NAMALWA (cell line): ENCODE measurements at places on chromosomes 1 and 21.
A peak's percentile ranks its signal among the peaks of the same experiment; 100 is the strongest.

GRCh38 chr1:100122177-100122576 is 10.6 kb downstream of the SASS6 start:
- DNase-seq = no peak

GRCh38 chr1:41516168-41517061 is 31.9 kb upstream of the EDN2 start:
- peak; percentile 68 for DNase-seq

- no peak for DNase-seq
These were observed 20.8 kb downstream of the CAMK2N1 start for GRCh38 chr1:20465187-20465586.

- DNase-seq = no peak
These were observed 22.7 kb downstream of the SLX9 start for GRCh38 chr21:44962403-44962966.

GRCh38 chr1:228976316-228976715 is 241.0 kb downstream of the RHOU start:
- no peak for DNase-seq

DNA sequence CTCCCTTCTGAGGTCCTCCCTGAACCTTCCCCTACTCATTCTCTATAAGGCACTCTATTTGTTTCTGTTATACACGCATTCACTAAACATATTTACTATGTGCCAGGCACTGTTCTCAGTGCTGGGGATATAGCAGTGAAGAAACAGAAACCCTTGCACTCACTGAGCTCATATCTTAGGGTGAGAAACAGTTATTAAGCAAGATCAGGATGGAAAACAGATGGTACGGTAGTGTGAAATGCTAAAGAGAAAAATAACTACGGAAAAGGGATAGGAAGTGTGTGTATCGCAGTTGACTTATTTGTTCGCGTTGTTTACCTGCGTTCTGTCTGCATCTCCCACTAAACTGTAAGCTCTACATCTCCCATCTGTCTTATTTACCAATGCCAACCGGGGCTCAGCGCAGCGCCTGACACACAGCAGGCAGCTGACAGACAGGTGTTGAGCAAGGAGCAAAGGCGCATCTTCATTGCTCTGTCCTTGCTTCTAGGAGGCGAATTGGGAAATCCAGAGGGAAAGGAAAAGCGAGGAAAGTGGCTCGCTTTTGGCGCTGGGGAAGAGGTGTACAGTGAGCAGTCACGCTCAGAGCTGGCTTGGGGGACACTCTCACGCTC is 572 bp downstream of the CYB5RL start:
- DNase-seq = peak; percentile 21

DNA sequence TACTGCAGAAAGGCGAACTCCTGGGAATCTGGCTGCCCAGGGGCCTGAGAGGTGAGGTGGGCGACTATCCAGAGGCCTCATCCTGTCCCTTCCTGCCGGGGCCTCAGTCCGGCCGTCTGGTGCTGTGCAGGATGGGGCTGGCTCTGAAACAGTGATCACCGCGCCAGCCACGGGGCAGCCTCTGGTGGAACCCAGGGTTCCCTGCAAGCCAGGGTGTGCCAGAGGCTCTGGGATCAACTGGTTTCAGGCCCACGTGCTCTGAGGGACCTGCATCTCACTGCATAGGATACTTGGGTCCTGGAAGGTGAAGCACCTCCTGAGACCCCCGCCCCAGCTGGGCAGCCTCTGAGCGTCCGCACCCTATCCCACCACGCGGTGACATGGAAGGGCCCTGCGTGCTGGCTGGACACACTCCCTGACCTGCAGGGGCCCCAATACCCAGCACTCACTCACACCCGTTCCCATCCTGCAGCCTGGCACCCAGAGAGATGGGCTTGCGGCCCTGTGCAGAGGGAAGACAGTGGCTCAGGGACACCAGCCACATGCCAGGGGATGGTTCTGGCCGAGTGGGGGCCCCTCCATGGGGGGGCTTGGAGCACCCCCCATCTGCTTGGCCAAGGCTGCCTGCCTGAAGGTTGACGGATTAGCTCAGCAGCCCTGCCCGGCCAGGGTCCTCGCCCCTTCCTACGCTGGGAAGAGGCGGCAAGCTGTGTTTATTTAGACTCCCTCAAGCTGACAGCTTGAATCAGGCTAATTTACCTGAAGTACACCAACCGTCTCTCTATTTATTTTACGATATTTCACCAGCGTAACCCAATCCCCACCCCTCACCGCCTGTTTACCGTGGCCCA is 64.3 kb upstream of the TTC34 start:
- no peak for DNase-seq

- DNase-seq = no peak
These were observed 108.6 kb downstream of the CASZ1 start for GRCh38 chr1:10687782-10688408.

- no peak for DNase-seq
These were observed 9.6 kb downstream of the BCAR3 start for GRCh38 chr1:93672069-93672468.

GRCh38 chr1:85276978-85277639 is 677 bp upstream of the BCL10 start:
- DNase-seq = no peak

GRCh38 chr1:188958461-188959115 is 1519.1 kb downstream of the BRINP3 start:
- DNase-seq = peak; percentile 15

DNA sequence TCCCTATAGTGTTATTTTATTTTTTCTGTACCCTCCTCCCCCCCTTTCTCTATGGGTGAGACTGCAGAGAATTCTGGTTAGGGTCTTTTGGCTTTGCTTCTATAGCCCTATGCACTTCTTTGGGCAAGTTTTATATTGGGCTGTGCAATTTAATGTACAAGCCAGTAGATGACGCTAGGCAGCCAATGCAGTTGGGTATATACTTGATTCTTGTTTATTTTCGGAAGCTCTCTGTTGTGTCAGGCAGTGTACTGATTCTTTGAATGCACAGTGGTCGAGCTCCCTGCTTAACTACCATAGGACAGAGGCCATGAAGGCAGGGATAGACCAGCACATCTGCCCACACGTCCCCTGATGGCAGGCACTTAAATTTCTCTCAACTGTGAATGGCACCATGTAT is 34.1 kb upstream of the GPR52 start:
- peak; percentile 33 for DNase-seq

- DNase-seq = no peak
These were observed 57.1 kb downstream of the SLC27A3 start for GRCh38 chr1:153832293-153832692.

GRCh38 chr1:113871597-113872113 is at the start of gene PTPN22:
TSS of gene PTPN22 (minus strand) at chr1:113871712.
- DNase-seq = peak; percentile 93

DNA sequence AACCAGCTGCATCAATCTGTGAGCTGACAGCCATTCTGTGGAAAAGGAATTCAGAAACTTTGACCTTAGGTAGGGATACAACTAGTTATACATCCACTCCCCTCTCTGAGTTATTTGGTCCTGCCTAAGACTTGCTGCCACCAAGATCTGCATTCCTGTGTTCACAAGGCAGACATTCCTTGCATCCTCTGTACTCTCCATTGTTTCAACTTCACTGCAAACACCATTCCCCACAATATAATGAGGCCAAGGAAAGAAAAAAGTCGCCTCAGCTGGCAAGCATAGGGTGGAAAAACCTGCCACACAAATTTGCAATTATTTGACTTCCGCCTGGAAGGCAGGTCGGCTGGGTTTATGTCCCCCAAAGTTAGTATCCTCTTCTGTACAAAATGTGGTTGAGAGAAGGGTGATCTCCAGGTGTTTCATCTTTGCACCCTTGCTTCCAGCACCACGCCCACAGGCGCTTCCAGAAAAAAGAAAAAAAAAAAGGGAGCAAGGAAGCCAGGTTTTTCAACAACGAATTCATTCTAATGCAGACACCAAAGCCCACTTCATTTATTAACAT is 676 bp upstream of the CTTNBP2NL start:
- DNase-seq = peak; percentile 8

- DNase-seq = no peak
These were observed 2.3 kb downstream of the HORMAD1 start for GRCh38 chr1:150718225-150718891.

- no peak for DNase-seq
These were observed 58.9 kb upstream of the COL6A1 start for GRCh38 chr21:45922648-45923047.

DNA sequence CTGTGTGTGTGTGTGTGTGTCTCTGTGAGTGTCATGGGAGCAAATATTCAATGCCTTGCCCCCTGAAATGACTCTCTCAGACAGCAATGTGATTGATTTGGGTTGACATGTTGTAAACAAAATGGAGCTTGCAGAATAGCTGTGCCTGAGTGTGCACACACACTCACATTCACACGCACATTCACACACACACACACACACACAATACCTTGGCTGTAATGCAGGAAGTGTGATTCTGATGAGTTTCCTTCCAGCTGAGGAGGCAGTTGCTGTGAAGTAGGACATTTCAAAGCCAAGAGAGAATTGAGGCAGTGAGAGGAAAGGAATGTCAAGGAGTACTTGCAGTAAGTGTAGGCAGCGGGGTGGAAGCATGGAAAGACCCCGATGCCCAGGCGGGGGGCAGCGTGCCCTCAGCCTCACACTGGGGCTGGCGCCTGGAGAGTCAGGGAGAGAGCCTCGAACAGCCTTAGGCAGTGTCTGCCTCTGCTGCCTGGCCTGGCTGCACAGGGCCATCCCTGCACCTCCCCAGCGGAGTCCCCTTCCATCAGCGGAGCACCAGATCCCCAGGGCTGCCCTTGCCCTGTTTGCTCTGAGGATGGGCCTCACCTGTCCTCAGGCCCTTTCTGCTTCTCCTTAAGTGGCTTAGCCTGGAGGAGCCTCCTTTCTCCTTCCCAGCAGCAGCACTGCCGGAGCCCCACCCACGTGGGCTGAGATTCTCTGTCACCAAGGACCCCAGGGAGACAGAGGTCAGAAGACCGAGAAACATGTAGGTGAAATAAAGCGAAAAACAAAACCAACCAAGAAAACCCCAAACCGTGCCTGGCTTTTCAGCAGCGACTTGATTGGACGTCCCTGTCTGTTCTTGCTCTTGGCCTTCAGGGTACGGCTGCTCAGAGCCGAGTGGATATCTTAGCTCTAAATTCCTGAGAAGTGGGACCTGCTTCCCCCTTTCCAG is 9.2 kb downstream of the VASH2 start:
- DNase-seq = no peak

- DNase-seq = peak; percentile 34
These were observed 556.2 kb upstream of the TMPRSS15 start for GRCh38 chr21:18959817-18960216.
